ENCODE measurements at places on chromosomes 12 and 14. TPM values are rescaled to one million over a fixed set of nuclear protein-coding genes. Genes with fewer than 3 reads are reported as not detected.
A peak's percentile ranks its signal among the peaks of the same experiment; 100 is the strongest.

GRCh38 chr12:123937707-123938591 is 34.7 kb downstream of the CCDC92 start:
- DNase-seq = no peak
- no peak overlapping the region for H3K4me3 ChIP-seq
- peaks cover 29% of the 10 kb centered on the region for H3K4me1 ChIP-seq

- H3K4me1 ChIP-seq = no peaks in the 10 kb centered on the region
- H3K4me3 ChIP-seq = no peak overlapping the region
- H3K36me3 ChIP-seq = no peaks in the 10 kb centered on the region
- no peak overlapping the region for H3K27ac ChIP-seq
- peaks cover 30% of the 10 kb centered on the region for H3K27me3 ChIP-seq
- no peak for DNase-seq
Measured at GRCh38 chr14:96486705-96487104, 15.5 kb upstream of the PAPOLA start.

GRCh38 chr12:32151086-32151485 is 44.4 kb downstream of the BICD1 start:
- no peak for DNase-seq
- H3K36me3 ChIP-seq = peaks cover 13% of the 10 kb centered on the region
- H3K4me1 ChIP-seq = peaks cover 2% of the 10 kb centered on the region
- no peak overlapping the region for H3K4me3 ChIP-seq

DNA sequence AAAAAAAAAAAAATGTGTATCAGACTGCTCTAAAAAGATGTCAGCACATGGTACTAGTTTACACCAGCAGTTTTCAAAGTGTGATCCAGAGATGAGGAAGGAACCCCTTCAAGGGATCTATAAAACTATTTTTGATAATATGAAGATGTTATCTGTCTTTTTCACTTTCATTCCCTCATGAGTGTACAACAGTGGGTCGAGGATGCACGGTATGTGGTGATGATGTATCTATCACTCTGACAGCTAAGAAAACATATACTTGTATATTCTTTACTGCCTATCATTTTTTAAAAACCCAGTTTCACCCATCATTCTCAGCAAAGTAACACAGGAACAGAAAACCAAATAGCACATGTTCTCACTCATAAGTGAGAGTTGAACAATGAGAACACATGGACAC is 12.4 kb downstream of the DUSP16 start:
- H3K4me1 ChIP-seq = peaks cover 3% of the 10 kb centered on the region
- H3K27me3 ChIP-seq = no peaks in the 10 kb centered on the region
- H3K36me3 ChIP-seq = no peaks in the 10 kb centered on the region

GRCh38 chr14:85701763-85702162 is 171.8 kb downstream of the FLRT2 start:
- H3K4me3 ChIP-seq = no peak overlapping the region
- no peaks in the 10 kb centered on the region for H3K36me3 ChIP-seq
- no peaks in the 10 kb centered on the region for H3K27me3 ChIP-seq
- H3K4me1 ChIP-seq = peaks cover 15% of the 10 kb centered on the region

DNA sequence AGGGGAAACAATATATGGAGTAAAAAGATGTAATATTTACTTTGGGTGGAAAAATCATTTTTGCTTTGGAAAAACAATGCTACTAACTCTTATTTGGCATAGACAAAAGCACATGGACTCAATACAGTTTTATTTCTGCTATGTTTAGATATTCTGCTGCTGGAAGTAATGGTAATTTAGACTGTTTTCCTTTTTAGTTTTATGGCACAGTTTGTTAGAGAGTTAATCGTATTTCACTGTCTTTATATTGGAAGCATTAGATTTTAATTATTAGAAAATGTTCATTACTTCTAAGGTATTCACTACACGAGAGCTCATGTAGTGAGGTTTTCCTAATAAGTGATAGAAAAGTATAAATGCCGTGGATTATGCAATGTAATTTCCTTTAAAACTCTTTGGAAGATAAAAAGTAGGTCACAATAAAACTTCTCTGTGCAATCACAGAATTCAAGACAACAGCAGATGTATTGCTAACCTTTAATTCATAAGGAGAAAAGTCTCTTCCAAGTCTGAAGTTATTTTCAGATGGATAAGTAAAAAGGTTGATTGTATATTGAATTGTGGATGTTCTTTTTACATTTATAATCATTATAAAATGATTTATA is 851.8 kb downstream of the TMTC2 start:
- H3K4me1 ChIP-seq = no peaks in the 10 kb centered on the region
- no peak for DNase-seq
- H3K4me3 ChIP-seq = no peak overlapping the region
- no peak overlapping the region for H3K27ac ChIP-seq
- no peaks in the 10 kb centered on the region for H3K27me3 ChIP-seq

- H3K4me3 ChIP-seq = no peak overlapping the region
- peaks cover 36% of the 10 kb centered on the region for H3K36me3 ChIP-seq
- no peak for DNase-seq
- H3K27ac ChIP-seq = no peak overlapping the region
Measured at GRCh38 chr12:103780093-103780440, 61.0 kb downstream of the NT5DC3 start.

- H3K27ac ChIP-seq = peak overlapping the region; percentile 90
- peaks cover 68% of the 10 kb centered on the region for H3K4me1 ChIP-seq
- H3K27me3 ChIP-seq = no peaks in the 10 kb centered on the region
- peak; percentile 87 for DNase-seq
Measured at GRCh38 chr14:69715725-69716477, 51.0 kb upstream of the SRSF5 start.

The KLRC2 gene
- 3.0 TPM for total RNA-seq

The NPFF gene
- not detected for total RNA-seq

The OLR1 gene
- total RNA-seq = not detected

The TPH2 gene
- not detected for total RNA-seq

The RNASE7 gene
- total RNA-seq = not detected

The ABHD12B gene
- total RNA-seq = not detected

The UBC gene
- total RNA-seq = 1,279 TPM

The LMNTD1 gene
- total RNA-seq = not detected

The HAL gene
- 1.7 TPM for total RNA-seq

All from osteocyte (in vitro differentiated cells).